Muscle of arm (tissue), 14 donors: ENCODE measurements at places on chromosomes 6 and 20. TPM values are rescaled to one million over a fixed set of nuclear protein-coding genes. Genes with fewer than 3 reads are reported as not detected.

DNA sequence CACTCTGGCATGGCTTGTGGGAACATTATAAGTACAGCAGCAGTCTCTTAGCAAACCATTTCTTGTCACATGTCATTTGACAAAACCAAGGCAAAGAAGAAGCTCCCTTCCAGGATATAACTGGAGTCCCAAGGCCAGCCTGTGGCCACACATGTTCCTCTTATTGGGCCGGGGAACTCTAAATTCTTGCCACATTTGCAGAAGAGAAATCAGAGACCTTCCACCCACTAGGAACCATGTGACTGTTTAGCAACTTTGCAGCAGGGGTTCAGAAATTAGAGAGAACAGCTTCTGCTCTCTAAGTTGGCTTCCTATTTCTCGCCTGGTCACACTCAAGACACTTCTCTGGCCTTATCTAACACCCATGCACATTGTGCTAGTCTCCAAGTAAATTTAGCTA lies 20.4 kb upstream of the MEP1A start:
- peak; percentile 18 for DNase-seq

SENP6 gene
- polyA plus RNA-seq = 89.2 TPM

DNA sequence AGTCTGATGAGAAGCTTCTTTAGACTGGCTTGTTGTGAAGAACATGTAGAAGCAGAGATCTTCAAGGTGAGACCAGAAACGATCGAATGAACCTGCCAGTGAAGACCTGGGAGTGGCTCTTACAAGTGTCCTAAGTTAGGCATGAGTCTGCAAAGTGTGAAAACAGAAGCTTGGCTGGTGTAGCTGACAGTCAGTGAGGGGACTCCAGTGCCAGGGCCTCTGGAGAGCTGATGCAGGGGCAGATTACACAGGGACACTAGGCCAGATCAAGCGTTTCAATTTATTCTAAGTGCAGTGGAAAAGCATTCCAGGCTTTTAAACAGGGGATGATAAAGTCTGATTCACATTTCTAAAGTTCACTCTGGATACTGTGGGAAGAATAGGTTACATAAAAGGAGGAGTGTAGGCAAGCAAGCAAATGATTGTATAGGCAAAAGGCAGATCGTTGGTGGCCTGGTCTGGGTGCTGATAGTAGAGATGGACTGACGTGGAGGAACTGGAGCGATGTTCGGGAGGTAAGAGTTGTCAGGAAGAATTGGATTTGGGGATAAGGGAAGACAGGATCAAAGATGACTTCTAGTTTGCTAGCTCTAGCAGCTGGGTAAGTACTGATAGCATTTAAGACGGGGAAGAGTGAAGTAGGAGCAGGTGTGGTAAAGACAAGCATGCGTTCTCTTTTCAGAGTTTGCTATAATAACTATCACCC lies 133.5 kb downstream of the MAN1A1 start:
- DNase-seq = no peak

GRCh38 chr6:17994019-17994418 lies 6.6 kb upstream of the KIF13A start:
- DNase-seq = no peak

DNA sequence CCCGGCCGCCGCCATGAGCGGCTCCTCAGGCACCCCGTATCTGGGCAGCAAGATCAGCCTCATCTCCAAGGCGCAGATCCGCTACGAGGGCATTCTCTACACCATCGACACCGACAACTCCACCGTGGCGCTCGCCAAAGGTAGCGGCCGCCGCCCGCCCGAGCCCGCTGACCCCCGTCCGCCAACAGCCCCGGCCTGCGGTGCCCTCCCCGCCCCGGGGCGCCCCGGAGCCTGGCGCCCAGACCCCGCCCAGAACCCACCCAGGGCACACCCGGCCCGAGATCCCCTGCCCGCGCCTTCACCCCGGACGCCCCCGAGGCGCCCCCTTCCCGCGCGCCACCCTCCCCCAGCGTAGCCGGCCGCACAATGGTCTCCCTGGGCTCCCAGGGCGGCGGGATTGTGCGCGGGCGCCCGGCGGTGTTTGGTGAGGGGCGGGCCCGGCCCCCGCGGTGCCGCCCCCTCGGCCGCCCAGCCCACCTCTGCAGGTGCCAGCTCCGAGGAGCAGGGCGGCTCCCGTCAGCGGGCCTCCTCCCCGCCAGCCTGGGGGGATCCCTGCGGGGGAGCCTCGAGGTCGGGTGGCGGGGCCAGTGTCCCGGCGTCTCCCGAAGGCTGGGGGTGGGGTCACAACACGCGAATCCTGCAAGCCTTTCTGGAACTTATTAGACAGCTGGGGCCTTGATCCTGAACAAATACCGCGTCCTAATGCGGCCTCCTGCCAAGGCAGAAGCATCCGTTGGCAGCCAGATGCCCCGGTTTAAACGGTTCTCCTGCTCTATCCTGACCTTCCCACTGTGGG lies 577 bp downstream of the LSM14B start:
- DNase-seq = no peak

- peak; percentile 43 for DNase-seq
Observed at GRCh38 chr6:23655525-23655924, 470.5 kb upstream of the NRSN1 start.

GRCh38 chr6:149864578-149865535 lies 698 bp upstream of the LRP11 start:
- peak; percentile 58 for DNase-seq

DNA sequence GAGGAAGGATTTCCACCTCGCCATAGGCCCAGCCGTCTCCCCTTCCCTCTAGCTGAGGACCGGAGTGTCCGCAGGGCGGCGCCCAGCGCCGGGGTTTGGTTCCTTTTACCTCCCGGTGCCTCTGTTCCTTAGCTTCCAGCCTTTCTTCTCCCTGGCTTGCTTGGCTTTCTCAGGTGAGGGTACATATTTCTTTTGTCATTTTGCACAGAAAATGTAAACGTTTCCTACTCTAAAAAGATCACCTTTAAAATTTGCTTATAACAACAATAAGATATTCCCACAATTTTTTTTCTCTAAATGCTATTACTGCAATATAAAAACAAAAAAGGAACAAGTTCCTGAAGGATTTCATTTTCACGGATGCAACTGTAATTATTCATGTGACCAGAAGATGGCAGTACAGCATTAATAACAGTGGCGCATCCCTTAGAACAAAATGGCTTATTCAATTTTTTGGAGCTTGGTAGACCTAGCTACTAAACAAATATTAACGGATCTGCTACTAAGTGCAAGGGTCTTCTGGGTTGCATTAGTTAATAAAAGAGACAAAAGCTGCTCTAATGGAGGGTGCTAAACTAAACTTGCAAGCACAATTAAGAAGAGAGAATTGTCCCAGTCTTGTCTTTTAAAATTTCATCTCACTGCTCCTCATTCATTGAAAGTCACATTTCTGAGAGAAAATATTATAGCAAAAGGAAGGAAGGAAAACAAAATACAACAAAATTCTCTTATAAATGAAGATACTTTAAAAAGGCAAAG lies 172.9 kb downstream of the ADGRG6 start:
- DNase-seq = peak; percentile 57

ADGRB3 gene
- 1.5 TPM for polyA plus RNA-seq

CNR1 gene
- polyA plus RNA-seq = 0.76 TPM

DNA sequence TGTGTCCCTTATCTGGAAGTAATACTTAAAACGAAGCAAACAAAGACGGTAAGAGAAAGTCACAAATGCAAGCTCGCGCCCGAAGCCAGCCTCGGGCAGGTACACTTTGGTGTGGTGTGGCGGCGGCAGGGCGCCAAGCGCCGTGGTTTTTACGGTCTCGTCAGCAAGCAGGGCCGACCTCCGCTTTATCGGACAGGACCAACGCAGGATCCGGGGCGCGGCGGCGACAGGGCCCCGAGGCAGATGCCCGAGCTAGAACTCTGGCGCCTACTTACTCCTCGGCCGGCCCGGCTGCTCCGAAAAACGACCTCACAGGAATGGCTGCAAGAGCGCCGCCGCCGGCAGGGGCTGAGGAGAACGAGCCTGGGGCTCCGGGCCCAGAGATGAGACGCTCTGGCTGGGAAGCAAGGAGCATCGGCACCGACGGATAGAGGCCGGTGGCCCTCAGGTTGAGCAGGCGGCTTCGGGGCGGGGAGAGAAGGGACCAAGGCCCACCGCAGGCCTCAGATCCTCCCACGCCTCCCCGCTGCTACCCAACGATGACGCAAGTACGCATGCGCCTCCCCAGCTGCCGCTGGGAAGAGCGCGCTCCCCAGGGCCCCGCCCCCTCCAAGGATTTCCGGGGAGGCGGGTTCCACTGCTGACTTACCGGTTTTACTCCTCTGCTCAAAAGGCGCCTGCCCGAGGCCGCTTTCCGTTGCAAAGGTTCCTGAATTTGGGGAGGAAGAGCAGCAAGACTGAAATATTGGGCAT lies 60.6 kb downstream of the FAM217A start:
- peak; percentile 97 for DNase-seq

DNA sequence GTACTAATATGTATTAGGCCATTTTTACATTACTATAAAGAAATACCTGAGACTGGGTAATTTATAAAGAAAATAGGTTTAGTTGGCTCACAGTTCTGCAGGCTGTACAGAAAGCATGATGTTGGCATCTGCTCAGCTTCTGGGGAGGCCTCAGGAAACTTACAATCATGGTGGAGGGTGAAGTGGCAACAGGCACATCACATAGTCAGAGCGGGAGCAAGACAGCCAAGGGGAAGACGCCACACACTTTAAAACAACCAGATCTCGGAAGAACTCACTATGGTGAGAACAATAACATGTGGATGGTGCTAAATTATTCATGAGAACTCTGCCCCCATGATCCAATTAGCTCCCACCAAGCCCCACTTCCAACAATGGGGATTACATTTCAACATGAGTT lies 41.3 kb upstream of the CEP162 start:
- no peak for DNase-seq

DNA sequence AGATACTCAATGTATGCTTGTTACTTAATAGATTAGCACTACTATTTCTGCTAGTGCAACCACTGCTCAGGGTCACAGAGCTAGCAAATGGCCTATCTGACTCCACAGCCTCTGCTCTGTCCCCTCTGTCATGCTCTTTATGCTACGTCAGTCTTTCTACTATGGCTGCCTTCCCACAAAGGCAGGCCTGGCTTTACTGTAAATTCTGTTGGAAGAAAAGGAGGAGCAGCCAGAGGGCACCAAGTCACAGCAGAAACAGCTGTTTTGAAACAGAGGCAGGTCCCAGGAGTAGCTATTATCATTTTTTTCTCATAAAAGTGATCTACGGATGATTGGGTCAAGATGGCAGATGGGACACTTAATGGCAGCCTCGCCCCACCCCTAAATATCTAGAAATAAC lies 10.0 kb upstream of the ELMO2 start:
- DNase-seq = no peak

LAMA4 gene
- 200 TPM for polyA plus RNA-seq

TULP4 gene
- 17.3 TPM for polyA plus RNA-seq

CYP39A1 gene
- polyA plus RNA-seq = 2.1 TPM

DNA sequence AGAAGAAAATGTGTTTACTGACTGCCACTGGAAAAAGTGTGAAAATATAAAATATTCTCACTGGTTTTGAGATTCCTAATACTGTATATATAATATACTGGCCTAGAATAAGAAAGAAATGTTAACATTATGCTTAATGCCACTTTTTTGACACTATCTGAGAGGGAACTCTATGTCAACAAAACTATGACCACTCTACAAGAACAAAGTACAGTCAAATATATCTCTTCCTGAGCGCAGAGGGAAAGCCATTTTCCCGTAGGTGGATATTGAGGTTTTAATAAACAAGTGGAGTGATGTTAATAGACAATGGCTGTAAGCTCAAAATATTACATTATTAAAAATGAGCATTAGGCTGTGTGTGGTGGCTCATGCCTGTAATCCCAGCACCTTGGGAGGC lies 24.9 kb downstream of the LYRM4 start:
- no peak for DNase-seq

- peak; percentile 61 for DNase-seq
Observed at GRCh38 chr6:159104163-159104925, 59.6 kb upstream of the TAGAP start.

ADGRF1 gene
- polyA plus RNA-seq = 0.20 TPM

DNA sequence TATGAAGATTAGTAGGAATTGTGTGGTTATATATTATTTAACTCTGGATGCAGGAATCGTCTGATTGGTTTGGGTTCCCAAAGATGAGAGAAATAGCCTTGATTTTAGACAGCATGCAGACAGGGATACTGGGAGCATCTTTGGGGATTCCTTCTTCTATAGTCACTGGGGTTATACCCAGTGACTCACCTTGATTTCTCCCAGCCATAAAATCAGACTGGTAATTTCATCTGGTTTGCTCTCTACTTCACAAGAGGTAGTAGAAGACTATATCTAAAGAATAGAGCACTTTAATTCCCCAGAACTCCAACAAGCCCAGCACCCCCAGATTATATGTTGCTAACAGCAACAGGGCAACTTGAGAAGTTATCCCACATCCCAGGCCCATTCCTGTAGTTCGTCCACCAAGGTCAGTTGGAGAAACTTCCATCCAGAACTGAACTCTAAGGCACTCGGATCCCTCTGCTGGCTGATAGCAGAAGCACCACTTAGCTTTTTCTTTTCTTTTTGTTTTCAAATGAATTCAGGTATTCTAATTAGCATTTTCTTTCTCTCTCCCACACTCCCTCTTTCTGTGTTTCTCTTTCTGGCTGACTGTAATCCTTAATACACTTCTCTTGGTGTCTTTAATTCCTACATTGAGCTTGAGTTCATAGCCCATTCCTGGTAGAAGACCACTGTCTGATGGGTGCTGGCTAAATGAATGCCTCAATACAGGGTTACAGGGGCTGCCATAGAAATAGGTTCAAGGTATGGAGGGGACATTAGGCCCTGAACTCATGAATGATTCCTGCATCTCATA lies 20.4 kb upstream of the EFHC1 start:
- peak; percentile 25 for DNase-seq

DNA sequence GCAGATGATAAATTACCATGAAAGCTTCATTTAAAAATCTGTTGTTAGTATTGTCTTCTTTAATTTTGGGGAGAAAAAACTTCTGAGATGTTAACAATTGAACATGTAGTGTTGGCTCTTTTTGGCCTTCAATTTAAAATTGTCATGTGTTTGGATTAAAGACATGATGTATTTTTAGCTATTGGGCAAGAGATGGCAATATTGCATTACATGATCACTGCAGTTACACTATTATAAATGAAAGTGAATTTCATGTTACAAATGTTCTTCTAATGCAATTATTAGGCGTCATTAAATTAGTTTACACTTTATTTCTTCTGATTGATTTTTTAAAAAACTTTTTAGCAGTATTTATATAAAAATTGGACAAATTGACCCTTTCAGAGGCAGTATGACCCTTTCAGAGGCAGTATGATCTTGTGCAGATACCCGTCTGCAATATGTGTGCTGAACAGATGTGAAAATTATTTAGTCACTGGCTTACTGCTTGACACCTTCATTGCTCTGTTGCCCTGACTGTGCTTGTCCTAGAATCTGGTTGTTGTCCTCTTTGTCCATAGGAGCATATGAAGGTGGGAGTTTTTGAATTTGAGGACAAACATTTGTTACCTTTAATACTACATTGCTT lies 25.8 kb downstream of the CDKAL1 start:
- DNase-seq = no peak

SLC26A8 gene
- not detected for polyA plus RNA-seq

- no peak for DNase-seq
Observed at GRCh38 chr6:46993846-46994245, 48.3 kb downstream of the ADGRF1 start.

TSBP1 gene
- polyA plus RNA-seq = 0.36 TPM

TMEM200A gene
- 19.5 TPM for polyA plus RNA-seq

GRCh38 chr6:117585647-117586046 lies 16.7 kb downstream of the GOPC start:
- no peak for DNase-seq

GRCh38 chr20:15740046-15740775 lies 833.0 kb downstream of the KIF16B start:
- DNase-seq = no peak

KCNQ5 gene
- 2.4 TPM for polyA plus RNA-seq
